ENCODE measurements at places on chromosomes 11 and 22.

- DNase-seq: no peak
These were observed 8.2 kb upstream of the MICAL3 start for GRCh38 chr22:18032455-18033101.

- DNase-seq: no peak
These were observed 79.7 kb downstream of the FDX1 start for GRCh38 chr11:110509472-110509871.

GRCh38 chr22:21697880-21698279 lies 32.1 kb downstream of the PPIL2 start:
- no peak for DNase-seq

DNA sequence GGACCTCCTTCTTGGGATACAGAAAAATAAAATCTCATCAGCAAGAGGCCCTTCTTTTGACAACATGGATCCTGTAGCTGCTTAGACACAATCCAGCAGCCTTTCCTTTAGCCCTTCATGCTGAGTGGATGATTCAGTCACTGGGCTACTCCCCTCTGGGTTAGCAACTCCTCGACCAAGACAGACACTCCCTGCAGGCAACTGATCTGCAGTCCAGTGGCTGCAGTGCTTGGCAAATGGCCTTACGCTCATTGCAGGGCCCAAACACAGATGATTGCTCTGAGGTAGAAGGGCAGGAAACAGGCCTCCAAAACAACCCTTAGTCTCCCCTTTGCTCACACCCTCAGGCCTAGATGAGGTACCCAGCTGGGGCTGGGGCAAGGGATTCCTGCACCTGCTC lies 73.2 kb upstream of the OPCML start:
- no peak for DNase-seq

GRCh38 chr11:78085972-78086371 lies 6.3 kb upstream of the NDUFC2 start:
- no peak for DNase-seq

- DNase-seq: peak; percentile 46
These were observed 20.2 kb upstream of the CALCB start for GRCh38 chr11:15053191-15053685.

GRCh38 chr11:76857781-76858410 lies 2.8 kb upstream of the ACER3 start:
- no peak for DNase-seq

- DNase-seq: no peak
These were observed 3.3 kb downstream of the PRR33 start for GRCh38 chr11:1888347-1888753.

- DNase-seq: no peak
These were observed at the start of gene TRPC6 for GRCh38 chr11:101583251-101584128. TSS of gene TRPC6 (minus strand) at chr11:101584007. CDS start at chr11:101583503, 504 bp downstream.

DNA sequence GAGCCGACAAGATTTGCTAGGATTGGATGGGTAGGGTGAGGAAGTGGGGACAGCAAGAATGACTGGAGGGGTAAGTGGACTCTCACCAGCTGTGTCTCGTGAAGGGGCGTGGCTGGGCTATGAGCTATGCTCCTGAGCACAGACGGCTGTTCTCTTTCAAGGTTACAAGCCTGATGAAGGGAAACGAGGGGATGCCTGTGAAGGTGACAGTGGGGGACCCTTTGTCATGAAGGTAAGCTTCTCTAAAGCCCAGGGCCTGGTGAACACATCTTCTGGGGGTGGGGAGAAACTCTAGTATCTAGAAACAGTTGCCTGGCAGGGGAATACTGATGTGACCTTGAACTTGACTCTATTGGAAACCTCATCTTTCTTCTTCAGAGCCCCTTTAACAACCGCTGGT lies 19.9 kb downstream of the F2 start:
- DNase-seq: no peak

DNA sequence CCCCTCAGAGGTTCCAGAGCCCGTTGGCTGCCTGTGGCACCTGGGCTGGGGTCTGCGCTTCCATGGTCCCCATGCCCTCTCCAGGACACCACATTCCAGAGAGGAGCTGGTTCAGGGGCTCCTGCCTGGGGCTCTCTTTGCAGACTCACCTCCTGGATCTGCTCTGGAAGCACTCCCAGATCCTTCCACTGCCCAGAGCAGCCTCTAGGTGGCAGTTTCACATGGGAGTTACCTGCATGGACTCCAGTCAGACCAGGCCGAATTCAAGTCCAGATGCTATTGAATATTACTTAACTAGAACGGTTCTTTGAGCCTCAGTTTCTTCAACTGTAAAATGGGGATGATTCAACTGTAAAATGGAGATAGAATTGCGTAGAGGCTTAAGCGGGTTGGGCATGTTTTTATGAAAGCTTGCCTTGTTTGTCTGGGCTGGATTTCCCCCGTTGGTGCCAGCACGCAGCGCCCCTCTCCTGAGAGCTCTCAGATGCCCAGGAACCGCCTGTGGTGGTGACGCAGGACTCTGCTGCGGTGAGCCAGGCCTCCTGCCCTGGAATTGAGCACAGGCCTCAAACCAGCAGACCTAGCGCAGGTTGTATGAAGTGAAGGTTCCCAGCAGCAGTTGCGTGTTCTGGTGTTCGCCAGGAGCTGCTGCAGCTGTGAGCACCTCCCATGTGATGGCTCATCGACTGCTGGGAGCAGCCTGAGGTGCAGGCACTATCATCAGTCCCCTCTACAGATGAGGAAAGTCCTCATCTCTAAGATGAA lies 44.2 kb downstream of the LMO1 start:
- DNase-seq: peak; percentile 17

DNA sequence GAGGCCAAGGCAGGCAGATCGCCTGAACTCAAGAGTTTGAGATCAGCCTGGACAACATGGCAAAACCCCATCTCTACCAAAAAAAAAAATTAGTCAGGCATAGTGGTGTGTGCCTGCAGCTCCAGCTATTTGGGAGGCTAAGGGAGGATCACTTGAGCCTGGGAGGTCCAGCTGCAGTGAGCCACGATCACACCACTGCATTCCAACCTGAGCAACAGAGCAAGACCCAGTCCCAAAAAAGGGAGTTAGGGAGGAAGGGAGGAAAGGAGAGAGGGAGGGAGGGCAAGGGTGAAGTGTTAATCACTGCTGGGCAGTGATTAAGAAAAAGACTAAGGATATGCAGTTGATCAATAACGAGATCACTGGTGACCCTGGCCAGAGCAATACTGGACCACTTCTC lies 56.0 kb upstream of the APOA1 start:
- DNase-seq: no peak

DNA sequence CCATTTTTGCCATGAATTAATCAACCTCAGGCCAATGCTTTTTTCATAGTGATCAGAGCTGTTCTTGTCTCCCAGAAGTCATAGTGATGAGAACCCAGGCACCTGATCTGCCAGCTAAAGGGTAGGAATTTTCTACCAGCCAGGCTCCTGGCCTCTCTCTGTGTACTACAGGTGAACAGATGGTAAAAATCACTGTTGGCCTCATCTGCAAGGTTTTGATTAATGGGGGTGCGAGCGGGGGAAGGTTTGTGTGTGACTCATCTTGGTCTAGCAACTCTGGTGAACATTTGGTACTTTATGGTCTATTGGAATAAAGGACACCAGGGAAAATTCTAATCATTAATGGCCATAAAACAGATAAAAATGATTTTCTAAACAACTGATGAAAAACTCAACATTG lies 14.4 kb upstream of the APOL4 start:
- DNase-seq: no peak

GRCh38 chr22:45865561-45866125 lies 111.3 kb downstream of the WNT7B start:
- DNase-seq: no peak

- peak; percentile 4 for DNase-seq
These were observed 235.4 kb downstream of the METTL15 start for GRCh38 chr11:28343304-28344233.

DNA sequence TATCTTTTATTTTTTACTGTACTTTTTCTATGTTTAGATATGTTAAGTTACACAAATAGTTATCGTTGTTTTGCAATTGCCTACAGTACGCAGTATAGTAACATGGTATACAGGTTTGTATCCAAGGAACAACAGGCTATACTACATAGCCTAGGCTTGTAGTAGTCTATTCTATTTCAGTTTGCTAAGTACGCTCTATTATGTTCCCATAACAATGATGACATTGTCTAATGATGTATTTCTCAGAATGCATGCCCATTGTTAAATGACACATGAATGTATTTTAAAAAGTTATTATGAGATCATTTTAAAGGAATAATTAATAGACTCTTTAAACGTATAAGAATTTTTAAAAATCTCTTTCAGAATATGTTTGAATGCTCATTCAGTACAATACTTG lies 696.7 kb upstream of the CCDC90B start:
- no peak for DNase-seq

- no peak for DNase-seq
These were observed 996.5 kb downstream of the OPCML start for GRCh38 chr11:132535830-132536229.

DNA sequence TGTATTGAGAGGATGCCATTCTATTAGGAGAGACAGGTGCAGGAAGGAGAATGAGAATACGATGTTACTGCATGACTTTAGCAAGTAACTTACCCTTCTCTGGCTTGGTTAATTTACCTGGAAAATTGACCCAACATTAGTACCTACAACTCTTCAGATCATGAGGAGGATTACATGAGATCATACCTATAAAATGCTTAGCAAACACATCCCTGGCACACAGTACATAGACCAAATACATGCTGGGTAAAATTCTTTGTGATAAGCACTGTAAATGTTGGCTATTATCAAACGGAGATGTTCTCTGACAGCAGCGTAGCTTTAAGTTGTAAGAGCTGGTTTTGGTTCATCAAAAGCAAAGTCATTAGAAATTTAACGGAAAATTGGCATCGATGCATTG lies 28.8 kb downstream of the LARGE1 start:
- no peak for DNase-seq

DNA sequence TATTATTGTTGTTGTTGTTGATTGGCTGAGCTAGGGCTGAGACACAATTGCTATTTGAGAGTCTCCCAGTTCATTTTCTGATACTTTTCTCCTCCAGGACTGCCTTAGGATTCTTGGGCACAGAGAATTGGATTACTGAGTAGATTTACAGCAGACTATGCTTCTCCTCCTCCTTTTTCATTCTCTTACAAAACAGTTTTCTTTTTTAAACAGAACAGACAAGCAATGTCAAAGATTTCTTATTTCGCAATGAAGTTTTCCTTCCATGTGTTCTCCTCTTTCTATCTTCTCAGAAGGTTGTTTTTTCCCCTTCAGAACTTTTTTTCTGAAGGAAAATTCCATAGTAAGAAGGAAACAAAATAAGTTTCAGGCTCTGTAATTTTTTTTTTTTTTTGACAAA lies 19.8 kb upstream of the TIMP3 start:
- DNase-seq: no peak

DNA sequence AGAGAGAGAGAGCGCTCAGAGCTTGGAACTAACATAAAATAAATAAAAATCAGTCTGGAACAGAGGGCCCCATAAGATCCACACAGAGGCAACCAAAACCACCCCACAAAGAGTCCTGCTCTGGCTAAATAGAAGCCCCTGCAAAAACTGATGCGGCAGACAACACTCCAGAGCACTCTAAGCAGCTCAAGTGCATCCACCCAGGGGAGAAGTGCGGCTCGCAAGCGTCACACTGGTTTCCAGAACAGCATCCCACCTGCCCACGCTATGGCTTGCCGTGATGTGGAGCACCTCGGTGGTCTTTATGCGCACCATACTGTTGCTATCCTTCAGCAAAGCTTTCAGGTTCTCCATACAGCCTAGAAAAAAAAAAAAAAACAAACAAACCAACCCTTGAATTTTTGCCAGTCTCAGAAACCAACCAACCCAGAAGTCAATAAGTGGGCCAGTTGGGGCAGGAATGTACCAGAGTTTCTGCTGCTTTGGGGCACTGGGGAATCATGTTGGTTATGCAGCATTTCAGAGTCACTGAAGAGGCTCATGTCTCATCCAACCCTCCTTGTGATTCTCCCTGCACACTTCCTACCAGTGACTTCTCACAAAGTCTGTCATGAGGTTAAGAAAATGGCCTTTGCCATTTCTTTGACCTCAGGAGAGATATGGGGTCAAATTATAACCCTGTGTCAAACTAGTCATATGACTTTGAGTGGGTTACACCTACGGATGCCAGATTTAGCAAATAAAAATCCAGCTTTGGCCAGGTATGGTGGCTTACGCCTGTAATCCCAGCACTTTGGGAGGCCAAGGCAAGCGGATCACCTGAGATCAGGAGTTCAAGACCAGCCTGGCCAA lies 3.0 kb downstream of the RSPH14 start:
- DNase-seq: no peak

DNA sequence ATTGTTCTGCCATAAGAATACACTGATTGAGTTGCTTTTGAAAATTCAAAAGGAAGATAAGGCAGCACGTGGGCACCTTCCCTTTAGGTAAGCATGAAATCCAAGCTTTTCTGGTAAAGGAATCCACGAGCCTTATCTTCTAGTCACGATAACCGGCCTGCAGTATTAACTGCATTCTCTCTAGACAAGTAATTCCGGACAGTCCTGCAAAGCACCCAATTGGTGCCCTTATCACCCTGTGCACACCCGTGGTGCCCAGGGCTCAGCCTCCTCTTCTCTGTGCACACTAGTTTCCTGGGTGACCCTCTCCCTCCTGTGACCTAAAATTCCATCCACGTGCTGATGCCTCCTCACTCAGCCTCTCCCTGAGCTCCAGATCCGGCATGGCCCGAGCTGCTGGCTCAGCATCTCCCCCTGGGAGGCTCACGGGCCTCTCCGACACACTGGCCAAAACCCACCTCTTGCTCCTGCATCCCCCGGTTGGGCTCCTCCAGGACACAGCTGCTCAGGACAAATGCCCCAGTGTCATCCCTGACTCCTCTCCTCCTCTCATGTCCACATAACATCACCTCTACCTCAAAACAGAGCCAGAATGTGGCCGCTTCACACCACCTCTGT lies 63.7 kb downstream of the PACSIN2 start:
- no peak for DNase-seq

- DNase-seq: no peak
These were observed 12.4 kb downstream of the PICK1 start for GRCh38 chr22:38069372-38070249.

DNA sequence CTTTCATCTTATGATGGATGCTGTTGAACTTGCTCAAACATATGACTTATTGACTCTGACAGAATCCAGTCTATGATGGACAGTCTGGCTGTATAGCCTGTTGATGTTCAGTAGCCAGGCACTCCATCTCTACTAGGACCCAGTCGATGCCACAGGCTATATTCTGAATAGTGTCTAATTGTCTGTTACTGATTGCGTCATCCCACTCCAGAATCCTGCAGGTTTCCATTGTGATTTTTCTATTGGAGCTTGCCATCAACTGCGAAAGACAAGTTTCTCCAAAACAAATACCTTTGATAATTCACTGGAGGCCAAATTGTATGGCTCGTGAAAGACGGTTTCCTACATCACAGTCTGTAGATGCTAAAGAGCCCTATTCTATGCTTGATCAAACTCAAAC lies 481.7 kb upstream of the CHORDC1 start:
- DNase-seq: no peak

DNA sequence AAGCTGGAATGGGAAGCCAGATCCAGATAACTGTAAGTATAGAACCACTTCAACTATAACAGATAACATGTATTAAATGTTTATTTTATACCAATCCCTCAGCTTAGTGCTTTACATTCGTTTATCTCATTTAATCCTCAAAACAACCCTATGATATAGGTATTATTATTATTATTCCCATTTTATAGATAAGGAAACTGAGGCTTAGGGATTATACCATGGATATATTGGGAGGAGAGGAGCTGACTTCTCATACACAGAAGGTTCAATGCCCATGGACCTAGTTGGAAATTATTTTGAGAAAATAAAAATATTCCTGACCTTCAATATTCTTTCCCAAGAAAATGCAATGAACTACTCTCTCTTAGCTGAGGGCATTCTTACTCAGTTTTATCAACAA lies 140.4 kb upstream of the C11orf58 start:
- no peak for DNase-seq

GRCh38 chr22:36770513-36771231 lies 5.2 kb downstream of the IFT27 start:
- DNase-seq: no peak

All from activated CD4-positive, alpha-beta T cell treated with anti-CD3 and anti-CD28 coated beads, Interleukin-2, amount 50 U/mL, for 16 hours (primary cell).